ENCODE measurements at places on chromosomes 13 and 19.

GRCh38 chr19:13633109-13633508 is 126.8 kb upstream of the CACNA1A start:
- DNase-seq, result peak; percentile 88

- no peak for DNase-seq
Measured at GRCh38 chr19:51274049-51274770, 23.3 kb downstream of the SIGLECL1 start.

DNA sequence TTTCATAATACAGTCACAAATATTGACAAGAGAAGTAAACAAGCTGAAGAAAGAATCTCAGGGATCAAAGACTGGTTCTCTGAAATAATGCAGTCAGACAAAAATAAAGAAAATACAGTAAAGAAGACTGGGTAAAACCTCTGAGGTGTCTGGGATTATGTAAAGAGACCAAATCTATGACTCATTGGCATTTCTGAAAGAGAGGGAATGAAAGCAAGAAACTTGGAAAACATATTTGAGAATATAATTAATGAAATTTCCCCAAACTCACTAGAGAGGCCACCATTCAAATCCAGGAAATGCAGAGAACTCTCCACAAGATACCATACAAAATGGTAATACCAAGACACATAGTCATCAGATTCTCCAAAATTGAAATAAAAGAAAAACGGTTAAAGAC is 53.0 kb upstream of the GPC6 start:
- DNase-seq, result no peak

GRCh38 chr13:113537909-113538688 is 46.5 kb upstream of the TFDP1 start:
- no peak for DNase-seq

GRCh38 chr19:28313633-28314032 is 899.3 kb downstream of the UQCRFS1 start:
- DNase-seq, result no peak

GRCh38 chr19:45032421-45032820 is 6.4 kb upstream of the CLASRP start:
- no peak for DNase-seq

GRCh38 chr19:4232614-4233281 is 3.4 kb downstream of the EBI3 start:
- DNase-seq, result no peak

GRCh38 chr13:48586591-48587103 is 53.8 kb upstream of the RCBTB2 start:
- DNase-seq, result peak; percentile 63

GRCh38 chr19:21362291-21362690 is 3.5 kb downstream of the ZNF738 start:
- no peak for DNase-seq

GRCh38 chr19:11359421-11359820 is 4.2 kb downstream of the PLPPR2 start:
- no peak for DNase-seq

- no peak for DNase-seq
Measured at GRCh38 chr13:67557642-67558241, 327.6 kb upstream of the PCDH9 start.

GRCh38 chr19:29364224-29364726 is 151.3 kb upstream of the UQCRFS1 start:
- DNase-seq, result no peak

DNA sequence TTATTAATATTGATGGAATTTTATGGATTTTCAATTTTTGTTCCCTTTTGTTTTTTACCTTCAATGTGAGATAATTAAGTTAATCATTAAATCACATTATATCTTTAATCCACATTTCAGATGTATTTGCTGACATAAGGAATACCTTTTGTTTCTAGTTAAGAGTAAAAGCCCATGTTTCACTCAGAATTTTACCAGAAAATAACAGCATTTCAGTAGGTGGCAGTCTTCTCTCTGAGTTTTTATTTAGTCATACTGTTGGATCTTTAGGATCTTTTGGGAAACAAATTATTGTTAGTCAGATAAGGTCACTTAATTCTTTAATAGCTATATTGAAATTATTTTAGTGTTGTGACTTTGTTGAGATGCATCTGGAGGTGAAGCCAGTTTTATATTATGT is 67.9 kb downstream of the NDFIP2 start:
- DNase-seq, result no peak

- DNase-seq, result no peak
Measured at GRCh38 chr13:72820156-72820897, 38.4 kb downstream of the PIBF1 start.

DNA sequence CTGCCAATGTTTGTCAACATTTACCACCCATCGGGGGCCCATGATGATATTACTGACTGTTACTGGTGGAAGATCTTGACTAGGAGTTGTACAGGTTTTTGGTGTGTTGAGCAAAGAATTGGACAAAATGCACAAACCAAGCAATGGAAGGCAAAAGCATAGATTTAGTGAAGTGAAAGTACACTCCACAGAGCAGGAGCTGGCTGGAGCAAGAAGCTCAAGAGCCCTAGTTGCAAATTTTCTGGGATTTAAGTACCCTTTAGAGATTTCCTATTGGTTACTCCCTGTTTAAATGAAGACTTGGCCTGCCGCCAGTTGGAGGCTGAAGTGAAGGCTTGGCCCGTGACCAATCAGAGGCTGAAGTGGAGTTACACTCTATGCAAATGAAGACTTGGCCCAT is 128.6 kb upstream of the KL start:
- no peak for DNase-seq

DNA sequence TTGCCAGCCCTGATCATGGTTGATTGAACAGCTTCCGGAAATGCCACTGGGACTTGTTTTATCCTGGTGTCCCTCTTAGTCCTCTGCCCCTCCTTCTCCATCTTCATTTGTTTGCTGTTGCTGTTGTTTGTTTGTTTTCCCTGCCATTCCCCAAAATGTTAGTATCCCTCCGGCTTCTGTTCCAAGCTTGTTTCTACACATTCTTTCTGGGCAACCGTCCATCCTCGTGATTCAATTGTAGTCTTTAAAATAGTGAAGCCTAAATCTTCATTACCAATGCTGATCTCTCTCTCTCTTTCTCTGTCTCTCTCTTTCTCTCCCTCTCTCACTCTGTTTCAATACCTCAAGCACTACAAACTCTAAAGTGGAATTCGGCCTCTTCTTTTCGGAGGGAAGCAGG is 649.3 kb upstream of the ARGLU1 start:
- no peak for DNase-seq

- DNase-seq, result no peak
Measured at GRCh38 chr13:111017755-111018459, 97.2 kb upstream of the ARHGEF7 start.

GRCh38 chr13:84668637-84669036 is 786.4 kb upstream of the SLITRK1 start:
- no peak for DNase-seq

DNA sequence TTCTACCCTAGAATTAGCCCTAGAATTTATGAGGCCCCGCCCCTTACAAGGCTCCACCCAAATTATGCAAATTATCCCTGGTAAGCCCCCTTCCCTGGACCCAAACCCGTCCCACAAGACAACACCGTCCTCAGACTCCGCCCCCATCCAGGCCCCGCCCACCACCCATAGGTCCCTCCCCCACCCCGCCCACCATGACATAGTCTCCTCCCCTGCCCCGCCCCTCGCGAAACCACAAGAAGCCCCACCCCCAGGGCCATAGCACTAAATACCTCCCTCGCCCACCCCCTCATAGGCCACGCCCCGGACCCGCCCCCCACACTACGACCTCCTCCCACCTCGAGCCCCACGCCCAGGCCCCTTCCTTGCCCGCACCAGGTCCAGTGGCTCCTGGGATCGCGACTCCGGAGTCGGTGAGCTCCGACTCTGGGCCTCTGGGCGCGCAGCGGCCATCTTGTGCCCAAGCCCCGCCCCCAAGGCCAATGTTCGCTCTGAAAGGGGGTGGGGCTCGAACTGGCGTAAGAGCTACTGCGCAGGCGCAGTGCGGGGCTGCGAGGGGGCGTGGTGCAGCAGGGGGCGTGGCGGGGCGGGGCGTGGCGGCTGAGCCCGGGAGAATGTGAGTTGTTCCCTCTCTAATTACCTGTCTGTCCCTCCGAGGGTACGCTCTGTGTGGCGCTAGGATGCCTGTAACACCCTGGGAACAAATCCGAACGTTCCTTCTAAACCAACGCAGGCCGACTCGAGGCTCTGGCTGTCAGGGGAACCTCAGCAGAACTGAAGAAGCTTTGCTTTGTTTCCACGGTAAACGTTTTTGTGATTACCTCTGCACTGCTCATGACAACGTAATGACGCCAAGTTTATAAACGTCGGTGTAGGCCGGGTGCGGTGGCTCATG is at the start of gene ZNF784:
Gene ZNF784, minus strand, starts transcription at position 458 of the 895 bp plus-strand sequence. Its CDS starts 5 bp downstream, at position 453.
- peak; percentile 98 for DNase-seq

- peak; percentile 53 for DNase-seq
Measured at GRCh38 chr13:109400209-109400608, 386.2 kb downstream of the IRS2 start.

GRCh38 chr19:6734096-6734696 is 3.2 kb downstream of the GPR108 start:
- DNase-seq, result no peak

DNA sequence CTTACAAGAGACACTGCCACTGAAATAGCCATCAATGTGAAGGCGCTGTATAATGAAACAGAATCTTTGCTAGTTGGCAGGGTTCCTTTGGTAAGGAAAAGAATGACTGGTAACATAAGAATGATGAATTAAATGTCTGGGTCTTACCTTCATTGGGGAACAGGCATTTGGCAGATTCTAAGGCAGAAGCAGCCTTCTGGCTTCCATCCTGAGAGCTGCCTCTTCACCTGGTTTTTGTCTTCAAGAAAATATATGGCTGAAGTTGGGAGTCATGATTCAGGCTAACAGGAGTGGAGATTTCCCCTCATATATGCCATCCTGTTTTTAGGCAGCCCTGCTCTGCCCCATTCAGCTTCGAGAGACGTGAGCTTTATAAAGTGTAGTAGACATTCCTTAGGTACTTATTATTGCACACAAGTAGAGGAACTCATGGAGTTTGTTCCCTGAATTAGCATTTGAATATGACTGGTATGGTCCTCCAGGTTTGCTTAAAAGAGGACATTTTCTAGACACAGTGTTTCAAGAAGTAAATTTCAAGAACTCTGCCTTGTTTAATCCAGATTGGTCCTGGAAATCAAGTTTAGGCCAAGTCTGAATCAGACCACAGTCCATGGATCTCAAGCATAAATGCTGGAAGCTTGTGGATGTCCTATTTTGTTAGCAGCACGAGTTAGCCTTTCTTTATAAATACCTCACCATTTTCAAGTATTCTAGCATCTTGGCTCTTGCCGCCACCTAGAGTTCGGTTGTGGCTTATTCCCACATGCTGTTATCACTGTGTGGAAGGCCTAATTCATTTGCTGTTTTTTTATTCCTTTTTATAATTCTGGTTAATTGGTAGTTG is 56.2 kb upstream of the AKAP11 start:
- no peak for DNase-seq

DNA sequence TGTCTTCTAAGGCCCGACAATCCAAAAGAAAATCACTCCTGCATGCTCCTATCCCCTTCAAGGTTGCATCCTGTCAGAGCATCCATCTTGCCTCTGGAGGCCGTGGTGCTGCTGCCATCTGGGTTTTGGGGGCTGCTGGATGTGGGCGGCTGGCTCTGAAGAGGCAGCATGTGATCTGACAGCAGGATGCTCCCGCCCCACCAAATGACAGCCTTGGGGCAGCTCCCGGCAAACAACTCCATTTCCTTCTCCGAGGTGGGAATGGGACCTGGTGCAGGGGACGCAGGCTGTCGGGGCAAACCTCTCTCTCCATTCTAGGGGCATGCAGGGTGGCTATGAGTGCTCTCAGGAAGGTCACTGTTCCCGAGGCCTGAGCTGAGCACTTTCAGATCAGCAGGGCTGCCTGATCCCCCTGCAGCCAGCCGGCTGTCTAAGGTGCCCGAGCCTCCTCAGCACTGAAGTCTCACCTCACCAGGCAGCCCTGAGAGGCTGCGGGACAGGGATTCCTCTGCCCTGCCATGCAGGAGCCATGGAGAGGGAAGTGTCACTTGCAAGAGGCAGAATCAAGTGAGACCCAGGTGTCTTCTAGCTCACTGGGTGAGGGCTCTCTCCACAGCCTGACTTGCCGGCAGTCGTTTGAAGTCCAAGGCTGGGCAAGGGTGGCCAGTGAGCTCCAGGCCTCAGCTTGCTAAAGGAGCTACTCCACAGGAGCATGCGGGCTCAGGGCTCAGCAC is 28.8 kb downstream of the TSSK6 start:
- DNase-seq, result no peak

DNA sequence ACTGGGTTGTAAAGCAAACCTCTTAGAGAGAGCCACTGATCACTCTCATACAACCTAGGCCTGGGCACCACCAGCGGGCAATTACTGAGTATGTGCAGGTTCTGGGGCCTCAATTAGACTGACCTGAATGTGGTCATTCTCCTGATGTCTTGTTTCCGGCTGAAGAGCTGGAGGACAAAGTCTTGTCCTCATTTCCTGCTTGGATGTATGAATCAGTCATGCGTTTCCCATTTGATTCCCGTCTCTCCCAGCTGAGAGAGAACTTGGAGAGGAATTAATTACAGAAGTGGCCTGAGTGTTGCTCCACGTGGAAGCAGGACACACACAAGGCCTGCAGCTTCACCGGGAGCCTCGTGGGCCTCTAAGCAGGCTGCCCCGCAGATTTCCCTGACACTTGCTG is 799.3 kb upstream of the ARGLU1 start:
- no peak for DNase-seq

DNA sequence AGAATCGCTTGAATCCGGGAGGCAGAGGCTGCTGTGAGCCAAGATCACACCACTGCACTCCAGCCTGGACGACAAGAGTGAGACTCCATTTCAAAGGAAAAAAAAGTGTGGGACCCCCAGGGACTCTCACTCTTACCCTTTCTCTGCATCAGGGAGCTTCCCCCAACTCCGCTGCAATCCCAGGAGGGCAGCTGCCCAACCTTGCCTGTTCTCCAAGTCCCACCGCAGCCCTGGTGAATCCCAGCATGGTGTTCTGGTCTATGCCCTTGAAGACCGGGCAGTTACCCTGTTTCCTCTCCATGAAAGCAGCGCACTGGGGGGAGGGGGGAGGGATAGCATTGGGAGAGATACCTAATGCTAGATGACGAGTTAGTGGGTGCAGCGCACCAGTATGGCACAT is 35.7 kb upstream of the DPRX start:
- DNase-seq, result no peak

DNA sequence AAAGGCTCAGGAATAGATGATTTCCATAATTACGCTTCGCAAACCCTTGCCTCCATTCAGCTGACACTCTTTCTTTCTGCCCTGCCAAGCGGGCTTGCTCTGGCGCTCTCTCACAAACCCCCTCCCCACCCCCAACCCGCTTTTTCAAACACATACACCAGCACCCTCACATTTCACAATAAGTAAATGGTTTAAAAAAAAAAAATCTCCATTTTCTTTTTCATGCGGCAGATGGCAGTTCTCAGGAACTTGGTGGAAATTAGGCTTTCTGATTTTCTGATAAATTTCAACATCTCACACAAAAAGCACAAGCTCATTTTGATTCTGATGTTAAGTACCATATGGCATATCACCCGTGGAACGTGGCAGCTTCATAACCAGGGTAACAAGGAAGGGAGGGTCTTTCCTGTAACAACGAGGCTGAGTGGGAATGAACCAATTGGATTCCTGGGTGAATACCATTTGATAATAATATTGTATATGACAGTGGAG is 43.8 kb downstream of the C13orf42 start:
- no peak for DNase-seq

GRCh38 chr19:8573316-8573715 is 3.9 kb downstream of the MYO1F start:
- DNase-seq, result no peak
